ENCODE measurements at places on chromosomes 13 and 19.

DNA sequence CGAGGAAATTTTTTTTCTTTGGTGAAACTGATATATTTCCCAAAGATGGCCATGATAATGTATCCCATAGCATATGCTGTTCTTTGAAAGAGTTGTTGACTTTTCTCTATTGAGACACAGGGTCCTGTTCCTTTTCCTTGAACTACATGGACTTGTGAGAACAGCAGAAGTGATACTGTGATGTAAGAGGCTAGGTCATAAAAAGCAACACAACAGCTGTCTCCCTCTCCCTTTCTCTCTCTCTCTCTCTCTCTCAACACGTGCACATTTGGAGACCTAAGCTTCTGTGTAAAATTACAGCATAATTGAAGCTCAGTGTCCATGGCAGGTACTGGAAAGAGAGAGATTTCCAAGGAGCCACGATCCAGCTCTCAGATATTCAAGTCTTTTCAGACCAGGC lies 1712.4 kb downstream of the EFNB2 start:
- DNase-seq: no peak

GRCh38 chr19:765179-765738 lies 14.3 kb downstream of the MISP start:
- DNase-seq: no peak

DNA sequence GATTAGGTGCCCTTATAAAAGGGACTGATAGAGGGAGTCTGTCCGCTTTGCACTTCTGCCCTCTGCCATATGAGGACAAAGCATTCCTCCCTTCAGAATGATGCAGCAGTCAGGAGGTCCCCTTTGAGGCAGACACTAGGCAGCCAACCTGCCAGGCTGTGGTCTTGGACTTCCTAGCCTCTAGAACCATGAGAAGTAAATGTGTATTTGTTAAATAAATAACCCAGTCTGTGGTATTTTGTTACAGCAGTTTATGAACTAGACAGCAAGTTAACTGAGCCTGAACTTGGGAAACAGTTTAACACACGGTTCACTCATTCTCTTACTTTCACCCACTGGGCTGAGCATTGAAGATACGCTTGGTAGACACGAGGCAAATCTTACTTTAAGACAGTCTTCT lies 313.2 kb downstream of the UQCRFS1 start:
- DNase-seq: no peak

DNA sequence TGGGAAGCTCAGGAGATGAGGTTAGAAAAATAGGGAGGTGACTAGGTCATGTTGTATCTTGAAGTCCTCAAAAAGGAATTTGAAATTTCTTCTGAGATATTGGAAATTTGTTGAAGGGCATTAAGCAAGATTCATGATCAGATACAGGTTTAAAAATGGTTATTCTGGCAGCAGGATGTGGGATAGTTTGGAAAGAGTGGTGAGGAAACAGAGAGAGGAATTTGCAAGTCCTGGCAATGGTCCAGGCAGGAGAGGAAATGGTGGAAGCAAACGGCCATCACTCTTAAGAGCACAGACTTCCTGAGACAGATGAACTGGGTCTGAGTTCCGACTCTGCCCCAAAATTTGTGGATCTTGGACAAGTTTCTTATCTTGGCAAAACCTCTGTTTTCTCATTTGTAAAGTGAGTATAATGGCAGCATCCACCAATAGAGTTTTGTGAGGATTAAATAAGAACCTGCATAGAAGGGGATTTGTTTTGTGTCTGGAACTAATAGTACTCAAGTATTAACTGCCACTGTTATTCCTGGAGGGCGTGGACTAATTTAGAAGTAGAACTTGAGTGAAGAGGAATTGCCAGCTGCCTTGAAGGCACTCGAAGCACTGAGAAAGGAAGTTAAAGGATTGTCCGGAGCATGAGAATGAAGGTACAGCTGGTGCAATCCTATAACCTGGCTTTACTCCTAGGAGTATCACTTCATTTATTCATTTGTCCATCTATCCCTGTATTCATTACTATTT lies 99.6 kb downstream of the CCNA1 start:
- DNase-seq: no peak

DNA sequence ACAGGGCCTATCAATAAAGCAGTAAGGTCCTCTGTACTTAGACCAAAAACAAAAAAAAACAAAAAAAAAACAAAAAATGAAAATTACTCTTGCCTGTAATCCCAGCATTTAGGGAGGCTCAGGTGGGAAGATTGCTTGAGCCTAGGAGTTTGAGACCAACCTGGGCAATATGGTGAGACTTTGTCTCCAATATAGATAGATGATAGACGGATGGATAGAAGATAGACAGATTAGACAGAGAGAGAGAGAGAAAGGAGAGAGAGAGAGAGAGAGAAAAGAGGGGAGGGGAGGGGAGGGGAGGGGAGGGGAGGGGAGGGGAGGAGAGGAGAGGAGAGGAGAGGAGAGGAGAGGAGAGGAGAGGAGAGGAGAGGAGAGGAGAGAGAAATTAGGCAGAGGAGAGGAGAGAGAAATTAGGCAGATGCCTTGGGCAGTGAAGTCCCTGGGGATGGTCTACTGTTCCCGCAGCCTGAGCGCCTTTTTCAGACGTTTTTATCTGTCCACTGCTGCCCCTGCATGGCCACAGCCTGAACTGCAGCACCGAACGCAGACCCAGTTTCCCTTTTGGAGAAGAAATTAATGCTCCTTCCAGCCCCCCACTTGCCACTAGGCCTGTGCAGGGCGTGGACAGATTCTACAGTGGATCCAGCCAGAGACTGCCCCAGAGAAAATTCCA lies 9.8 kb upstream of the ZNF627 start:
- DNase-seq: peak; percentile 73

- no peak for DNase-seq
Measured at GRCh38 chr13:31214435-31214834, 14.7 kb downstream of the B3GLCT start.

GRCh38 chr13:99496184-99497142 lies 4.8 kb upstream of the TM9SF2 start:
- DNase-seq: peak; percentile 84

GRCh38 chr19:1698636-1699035 lies 46.2 kb upstream of the TCF3 start:
- no peak for DNase-seq

- DNase-seq: peak; percentile 46
Measured at GRCh38 chr13:113121183-113121927, 1.2 kb upstream of the F10 start.

- no peak for DNase-seq
Measured at GRCh38 chr19:46945694-46946489, 73.7 kb upstream of the NPAS1 start.

GRCh38 chr13:71017607-71018006 lies 849.4 kb downstream of the DACH1 start:
- no peak for DNase-seq

DNA sequence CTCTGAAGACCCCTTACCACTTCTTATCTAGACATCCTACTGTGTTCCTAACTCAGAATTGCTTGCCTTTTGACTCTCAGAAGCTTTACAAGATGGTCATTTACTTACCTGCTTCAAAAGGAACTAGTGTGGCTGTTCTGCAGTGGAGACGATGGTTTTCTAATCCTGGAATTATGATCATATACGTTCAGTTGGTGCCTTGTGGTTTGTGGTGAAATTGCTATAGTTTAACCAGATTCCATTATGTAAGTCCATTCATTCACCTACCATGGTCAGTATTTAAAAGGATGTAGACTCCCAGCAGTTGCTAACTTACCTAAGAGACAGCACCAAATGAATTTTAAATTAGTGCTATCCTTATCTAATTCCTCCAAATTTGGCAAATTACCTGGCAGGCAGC lies 210.9 kb downstream of the SHISA2 start:
- no peak for DNase-seq
